ENCODE measurements at places on chromosomes 12 and 14. TPM values are rescaled to one million over a fixed set of nuclear protein-coding genes. Genes with fewer than 3 reads are reported as not detected.

GRCh38 chr12:63083046-63083445 is 68.0 kb downstream of the AVPR1A start:
- no peak for DNase-seq

DNA sequence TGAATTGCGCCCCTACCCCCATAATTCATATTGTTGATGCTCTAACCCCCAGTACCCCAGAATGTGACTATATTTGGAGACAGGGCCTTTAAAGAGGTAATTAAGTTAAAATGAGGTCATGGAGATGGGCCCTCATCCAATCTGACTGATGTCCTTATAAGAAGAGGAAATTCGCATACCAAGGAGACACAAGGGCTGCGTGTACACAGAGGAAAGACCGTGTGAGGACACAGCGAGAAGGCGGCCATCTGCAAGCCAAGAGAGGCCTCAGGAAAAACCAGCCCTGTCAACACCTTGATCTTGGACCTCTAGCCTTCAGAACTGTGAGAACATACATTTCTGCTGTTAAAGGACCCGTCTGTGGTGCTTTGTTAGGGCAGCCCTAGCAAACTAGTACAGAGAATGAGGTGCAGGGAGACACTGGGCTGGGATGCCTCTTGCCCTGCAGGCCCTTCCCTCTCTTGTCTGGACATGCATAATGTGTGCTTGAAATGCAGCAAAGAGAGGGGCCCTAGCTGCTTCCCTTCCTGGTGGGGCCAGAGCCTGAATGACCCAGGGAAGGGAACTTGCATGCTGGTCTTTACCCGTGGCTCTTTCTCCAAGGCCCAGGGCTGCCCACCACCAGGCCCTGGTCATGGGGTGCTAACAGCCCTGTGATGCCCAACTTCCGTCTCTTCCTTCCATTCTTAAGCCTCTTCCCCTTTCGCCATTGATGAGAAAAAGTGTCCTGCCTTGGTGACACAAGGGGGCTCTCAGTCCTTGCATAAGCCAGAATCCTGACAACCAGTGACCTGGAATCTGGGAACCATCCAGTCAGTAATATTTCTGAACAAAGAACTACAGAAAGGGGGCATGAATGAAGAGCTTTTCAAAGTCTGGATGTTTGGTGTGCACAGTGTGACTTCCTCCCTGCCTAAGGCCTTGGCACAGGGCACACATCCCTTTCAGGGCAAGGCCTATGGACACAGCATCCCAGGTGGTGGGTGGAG is 50.0 kb upstream of the GPATCH2L start:
- no peak for DNase-seq

GRCh38 chr12:41724216-41724615 is 420.5 kb downstream of the GXYLT1 start:
- DNase-seq, result no peak

DNA sequence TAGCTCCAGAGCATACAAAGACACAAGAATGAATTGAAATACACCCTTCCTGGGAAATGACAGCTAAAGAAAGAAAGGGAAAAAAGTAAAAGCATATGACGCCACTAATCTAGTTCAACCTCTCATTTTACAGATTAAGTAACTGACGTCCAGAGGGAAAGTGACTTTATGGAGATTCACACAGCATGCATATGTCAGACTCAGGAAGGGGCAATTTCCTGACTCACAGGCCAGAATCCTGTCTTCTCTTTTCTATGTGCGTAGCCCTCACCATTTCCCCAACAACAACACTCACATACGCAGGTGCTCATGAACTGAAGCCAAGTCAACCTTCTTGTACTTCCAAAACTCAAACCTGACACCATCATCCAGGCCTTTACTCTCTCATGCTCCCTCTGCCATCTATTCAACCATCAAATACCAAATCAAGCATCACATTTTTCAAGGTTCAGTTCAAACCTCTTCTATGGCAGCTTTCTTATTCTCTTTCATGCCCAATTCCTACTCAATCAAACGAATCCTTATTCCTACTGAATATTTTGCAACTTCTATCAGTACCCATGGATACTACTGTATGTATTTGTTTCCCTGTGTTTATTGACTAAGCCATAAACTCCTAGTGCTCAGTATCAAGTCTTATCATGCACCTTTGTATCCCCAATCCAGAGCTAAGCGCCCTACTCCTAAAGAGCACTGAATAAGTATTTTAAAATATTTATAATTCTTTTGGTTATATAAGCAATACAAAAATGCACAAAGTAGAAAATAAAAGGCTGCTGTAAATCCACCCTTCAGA is 52.8 kb downstream of the STXBP6 start:
- no peak for DNase-seq

- no peak for DNase-seq
These were observed 51.2 kb downstream of the PRMT8 start for GRCh38 chr12:3542156-3542555.

DNA sequence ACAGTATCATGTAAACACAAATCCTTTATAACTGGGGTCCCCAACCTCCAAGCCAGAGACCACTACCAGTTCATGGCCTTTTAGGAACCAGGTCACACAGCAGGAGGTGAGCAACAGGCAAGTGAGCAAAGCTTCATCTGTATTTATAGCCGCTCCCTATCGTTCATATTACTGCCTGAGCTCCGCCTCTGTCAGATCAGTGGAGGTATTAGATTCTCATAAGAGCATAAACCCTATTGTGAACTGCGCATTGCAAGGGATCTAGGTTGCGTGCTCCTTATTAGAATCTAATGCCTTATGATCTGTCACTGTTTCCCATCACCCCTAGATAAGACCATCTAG is 49.9 kb downstream of the LRP6 start:
- DNase-seq, result no peak

DNA sequence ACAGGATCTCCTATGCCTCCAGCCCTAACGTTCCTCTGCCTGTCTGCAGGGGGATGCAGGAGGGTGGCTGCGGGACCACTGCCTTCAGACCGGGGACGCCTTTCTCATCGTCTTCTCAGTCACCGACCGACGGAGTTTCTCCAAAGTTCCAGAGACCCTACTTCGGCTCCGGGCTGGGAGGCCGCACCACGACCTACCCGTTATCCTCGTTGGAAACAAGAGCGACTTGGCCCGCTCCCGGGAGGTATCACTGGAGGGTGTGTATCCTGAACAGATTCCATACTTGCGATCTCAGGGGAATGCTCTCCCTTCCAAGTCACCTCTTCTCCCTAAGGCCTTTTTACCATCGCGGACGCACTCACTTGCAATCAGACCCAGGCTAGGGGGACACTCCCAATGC is 3.0 kb downstream of the REM2 start:
- no peak for DNase-seq

DNA sequence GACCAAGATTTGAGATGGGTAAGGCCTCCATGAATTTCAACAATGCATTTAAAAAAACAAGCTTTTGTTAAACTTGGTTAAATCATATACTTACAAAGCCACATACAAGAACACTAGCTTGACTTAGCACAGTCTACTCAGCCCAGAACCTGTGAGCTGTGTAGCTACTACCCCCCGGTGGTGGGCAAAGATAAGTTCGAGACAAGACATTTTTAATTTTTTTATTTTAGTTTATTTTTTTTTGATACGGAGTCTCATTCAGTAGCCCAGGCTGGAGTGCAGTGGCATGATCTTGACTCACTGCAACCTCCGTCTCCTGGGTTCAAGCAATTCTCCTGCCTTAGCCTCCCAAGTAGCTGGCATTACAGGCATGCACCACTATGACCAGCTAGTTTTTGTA is 3.7 kb upstream of the NECAP1 start:
- no peak for DNase-seq

SSPN gene
- total RNA-seq, result 51.5 TPM

ENDOU gene
- 0.11 TPM for total RNA-seq

ZC3H10 gene
- 5.8 TPM for total RNA-seq

METTL25 gene
- total RNA-seq, result 18.1 TPM

Measured in Right ventricle myocardium superior (tissue), 1 donor.